ENCODE measurements at places on chromosomes 11 and 22.
A peak's percentile ranks its signal among the peaks of the same experiment; 100 is the strongest.

- DNase-seq, result no peak
Measured at GRCh38 chr11:102111787-102112508, 1.7 kb downstream of the YAP1 start.

GRCh38 chr11:100182927-100183326 lies 504.2 kb upstream of the ARHGAP42 start:
- no peak for DNase-seq

DNA sequence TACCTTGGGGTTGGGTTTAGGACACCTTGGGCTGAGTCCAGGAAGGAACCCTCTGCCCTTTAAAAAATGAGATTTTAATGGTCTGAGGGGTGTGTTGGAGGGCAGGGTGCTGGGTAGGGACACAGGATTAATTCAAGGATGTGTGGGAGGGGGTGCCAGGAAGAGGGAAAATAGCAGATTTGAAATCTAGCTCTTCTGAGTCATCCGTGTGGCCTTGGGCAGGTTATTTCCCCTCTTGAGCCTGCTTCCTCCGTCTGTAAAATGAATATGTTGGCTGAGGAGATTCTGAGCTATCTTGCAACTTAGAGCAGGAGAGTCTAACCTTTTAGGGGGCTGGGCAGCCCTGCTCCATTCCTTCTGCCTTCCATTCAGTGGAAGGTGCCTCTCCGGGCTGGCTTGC lies 3.0 kb downstream of the TSPAN18 start:
- DNase-seq, result no peak

GRCh38 chr11:30281476-30282288 lies 41.2 kb upstream of the ARL14EP start:
- no peak for DNase-seq

DNA sequence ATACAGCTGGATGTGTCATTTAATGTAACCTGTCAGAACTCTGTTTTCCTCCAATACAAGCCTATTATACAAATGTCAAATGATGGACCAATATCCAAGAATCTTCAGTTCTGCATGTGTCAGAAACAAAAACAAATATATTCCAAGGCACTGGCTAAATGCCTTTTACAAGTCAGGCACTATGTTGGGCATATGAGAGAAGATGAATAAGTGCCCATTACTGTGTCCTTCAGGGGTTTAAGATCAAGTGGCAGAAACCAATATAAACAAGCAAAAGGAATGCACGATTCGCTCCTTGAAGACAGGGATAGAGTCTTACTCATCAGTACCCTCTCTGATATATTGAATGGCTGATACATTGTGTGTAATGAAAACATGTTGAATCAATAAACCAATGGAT lies 254.4 kb downstream of the TTC28 start:
- no peak for DNase-seq

GRCh38 chr11:86804951-86805350 lies 4.6 kb downstream of the PRSS23 start:
- no peak for DNase-seq

GRCh38 chr22:49097966-49098365 lies 729.7 kb downstream of the BRD1 start:
- DNase-seq, result no peak

DNA sequence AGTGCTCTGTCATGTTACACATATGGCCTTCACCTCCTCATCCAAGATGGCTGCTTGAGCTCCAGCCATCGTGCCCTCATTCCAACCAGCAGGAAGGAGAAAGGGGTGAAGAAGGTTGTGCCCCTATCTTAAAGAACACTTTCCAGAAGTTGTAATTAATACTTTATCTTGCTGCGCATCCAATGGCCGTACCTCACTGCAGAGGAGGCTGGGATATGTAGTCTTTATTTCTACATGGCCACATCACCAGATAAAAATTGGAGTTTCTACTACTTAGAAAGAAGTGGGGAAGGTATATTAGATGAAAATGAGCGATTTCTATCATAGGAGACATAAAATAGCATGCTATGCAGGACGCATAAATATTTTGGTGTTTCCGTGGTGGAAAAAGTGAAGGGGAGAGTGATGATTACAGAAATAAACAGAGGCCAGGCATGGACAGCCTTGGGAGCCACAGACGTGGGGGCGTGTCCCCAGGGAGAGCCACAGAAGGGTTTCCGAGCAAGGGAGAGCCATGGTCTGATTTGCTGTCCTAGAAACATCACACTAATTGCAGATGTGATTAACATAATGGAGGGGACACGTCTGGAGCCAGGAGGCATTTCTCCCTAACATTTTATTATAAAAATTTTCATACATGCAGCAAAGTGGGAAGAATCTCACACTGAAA lies 8.8 kb upstream of the MB start:
- no peak for DNase-seq

DNA sequence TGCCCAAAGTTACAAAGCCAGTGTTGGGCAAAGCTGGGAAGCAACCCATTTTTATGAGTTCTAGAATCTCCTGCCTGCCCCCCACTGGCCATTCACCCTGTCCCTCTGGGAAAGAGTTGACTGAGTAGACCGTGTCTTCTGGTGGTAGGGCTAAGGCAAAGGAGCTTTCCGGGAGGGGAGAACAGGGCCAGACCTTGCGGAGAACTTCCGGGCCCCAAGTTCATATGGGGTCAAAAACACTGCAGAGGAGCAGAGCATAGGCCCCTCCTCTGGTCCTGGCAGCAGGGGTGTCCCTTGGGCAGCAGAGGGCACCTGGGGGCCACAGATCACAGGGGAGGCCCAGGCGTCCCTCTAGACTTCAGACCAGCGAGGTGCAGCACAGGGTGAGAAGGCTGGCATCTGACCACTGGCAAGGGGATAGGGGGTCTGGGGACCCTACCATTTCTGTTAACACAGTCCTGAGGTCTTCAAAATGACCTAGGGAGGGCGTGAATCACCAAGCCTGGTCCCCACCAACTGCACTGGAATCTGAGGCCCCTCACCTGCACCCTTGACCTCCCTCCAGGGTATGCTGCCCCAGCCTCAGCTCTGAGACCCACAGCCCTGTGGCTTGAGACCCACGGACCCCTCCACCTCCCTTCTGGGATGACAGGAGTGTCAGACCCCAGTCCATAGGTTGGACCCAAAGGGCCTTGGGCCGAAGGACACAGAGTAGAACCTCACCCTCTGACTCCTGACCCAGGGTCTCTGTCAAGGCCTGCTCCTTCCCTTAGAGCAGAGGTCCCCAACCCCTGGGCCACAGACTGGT lies 1.3 kb upstream of the ARAP1 start:
- DNase-seq, result no peak

GRCh38 chr11:74397501-74398243 lies 561 bp downstream of the PGM2L1 start:
- DNase-seq, result peak; percentile 35

- no peak for DNase-seq
Measured at GRCh38 chr22:41028841-41029240, 63.6 kb upstream of the EP300 start.

GRCh38 chr11:2755071-2755470 lies 55.3 kb upstream of the KCNQ1OT1 start:
- DNase-seq, result no peak

GRCh38 chr22:36334821-36335603 lies 52.8 kb downstream of the MYH9 start:
- DNase-seq, result peak; percentile 42

DNA sequence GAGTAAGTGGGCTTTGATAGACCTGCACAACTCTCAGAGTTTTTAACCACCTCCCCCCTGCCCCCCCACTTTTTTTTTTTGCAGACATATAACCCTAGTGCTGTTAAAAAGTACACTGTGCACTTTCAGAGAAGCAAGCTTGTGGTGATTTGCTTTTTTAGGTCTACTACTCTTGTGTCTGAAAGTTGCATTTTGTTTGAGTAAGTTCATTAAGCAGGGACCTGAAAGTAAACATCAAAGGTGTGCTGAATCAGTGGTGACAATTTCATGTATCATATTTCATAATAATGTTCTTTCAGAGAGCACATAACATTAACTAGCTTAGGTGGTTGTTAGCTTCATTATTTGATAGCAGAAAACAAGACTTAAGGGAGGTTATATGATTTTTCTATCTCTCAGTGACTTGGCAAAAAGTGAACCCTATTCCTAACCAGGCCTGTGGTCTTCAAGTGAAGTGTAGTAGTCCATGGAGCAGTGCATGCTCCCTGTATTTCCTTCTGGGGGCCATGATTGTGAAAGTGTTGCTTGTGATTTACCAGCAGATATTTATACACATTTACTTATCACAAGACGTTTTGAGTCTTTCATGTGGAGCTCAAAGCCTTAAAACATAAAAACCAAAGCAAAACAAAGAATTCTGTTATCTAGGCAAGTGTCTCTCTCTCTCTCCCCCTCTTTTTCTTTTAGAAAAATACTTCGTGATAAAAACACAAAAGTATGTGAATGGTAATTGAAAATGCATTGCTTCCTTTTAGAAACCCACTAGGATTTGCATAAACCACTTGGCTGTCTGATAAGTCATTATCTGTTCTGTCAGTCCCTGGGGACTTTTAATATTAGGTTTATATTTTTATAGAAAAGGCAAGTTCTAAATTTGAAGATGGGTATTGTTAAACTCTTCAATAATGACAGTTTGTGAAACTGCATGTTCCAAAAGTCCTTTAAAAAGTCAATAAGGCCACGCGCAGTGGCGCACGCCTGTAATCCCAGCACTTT lies 7.5 kb upstream of the RAG2 start:
- no peak for DNase-seq

DNA sequence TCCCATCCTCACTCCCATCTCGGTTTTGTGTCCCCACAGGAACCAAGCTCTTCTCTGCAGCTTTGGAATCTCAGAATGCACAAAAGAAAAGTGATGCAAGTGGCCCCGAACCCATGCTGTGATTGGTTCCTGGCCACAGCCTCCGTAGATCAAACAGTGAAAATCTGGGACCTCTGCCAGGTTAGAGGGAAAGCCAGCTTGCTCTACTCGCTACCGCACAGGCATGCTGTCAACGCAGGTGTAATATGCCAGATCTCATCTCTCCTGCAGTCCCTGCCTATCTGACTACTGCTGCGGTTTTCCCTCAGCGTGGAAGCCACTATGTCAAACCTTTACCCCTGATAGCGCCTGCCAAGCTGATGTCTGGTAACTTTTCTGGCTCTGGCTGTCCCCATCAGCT lies 200.5 kb upstream of the LRRC4C start:
- DNase-seq, result no peak

DNA sequence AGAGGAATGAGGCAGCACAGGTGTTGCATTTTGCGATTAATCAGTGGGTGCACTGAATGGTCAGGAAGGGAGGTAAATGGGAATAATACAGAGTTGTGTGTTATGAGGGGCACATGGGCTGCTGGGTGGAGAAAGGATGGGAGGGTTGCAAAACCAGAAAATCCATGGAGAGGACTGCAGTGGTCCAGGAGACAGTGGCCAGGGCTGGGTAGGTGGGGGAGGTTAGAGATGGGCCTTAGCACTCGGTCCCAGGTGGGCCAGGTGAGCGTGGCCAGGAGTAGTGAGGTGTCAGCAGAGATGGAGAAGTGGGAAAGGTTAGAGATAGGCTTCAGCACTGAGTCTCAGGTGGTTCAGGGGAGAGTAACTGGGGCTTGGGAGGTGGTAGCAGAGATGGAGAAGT lies 399.1 kb upstream of the LARGE1 start:
- DNase-seq, result no peak

- DNase-seq, result no peak
Measured at GRCh38 chr11:62497132-62497801, 49.3 kb downstream of the AHNAK start.

DNA sequence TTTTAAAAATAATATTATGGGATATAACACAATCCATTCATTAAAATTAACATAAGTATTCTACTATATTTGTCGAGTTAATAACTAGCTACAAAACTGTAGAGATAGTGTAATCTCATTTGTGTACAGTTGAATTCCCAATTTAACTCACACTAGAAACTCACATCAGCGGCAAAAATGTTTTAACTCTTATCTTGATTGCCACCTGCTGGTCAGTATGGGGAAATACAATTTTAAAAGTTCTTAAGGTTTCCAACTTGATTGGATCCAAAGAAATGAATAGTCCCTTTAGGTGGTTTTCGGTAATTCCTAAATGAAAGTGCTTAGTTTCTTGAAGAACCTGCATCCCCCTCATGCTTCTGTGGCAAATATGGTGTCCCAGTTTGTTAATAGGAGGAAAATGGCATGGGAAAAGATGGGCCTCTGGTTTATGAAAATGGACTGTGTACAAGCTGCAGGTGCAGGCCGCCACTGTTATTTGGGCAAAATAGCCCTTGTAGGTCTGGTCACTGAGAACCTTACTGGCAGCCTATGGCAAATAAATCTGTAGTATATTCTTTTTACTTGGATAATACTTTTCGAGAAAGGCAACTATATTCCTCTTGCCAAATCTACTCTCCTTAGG lies 33.7 kb upstream of the SLC17A6 start:
- DNase-seq, result peak; percentile 5

- no peak for DNase-seq
Measured at GRCh38 chr11:19060629-19061028, at the start of gene MRGPRX2. MRGPRX2 (minus strand) TSS chr11:19060717; CDS start chr11:19056402, 4,315 bp downstream.

GRCh38 chr11:47669856-47670255 lies 27.5 kb upstream of the MTCH2 start:
- DNase-seq, result no peak

DNA sequence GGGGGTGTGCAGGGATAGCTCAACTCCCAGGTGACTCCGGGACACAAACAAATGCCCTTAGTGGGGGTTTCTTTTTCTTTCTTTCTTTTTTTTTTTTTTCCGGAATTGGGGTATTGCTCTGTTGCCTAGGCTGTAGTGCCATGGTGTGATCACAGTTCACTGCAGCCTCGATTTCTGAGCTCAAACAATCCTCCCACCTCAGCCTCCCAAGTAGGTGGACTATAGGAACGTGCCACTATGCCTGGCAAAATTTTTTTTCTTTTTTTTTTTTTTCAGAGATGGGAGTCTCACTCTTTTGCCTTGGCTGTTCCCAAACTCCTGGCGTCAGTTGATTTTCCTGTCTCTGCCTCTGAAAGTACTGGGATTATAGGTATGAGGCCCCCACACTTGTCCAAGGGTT lies 13.8 kb upstream of the ZNF280A start:
- DNase-seq, result no peak

DNA sequence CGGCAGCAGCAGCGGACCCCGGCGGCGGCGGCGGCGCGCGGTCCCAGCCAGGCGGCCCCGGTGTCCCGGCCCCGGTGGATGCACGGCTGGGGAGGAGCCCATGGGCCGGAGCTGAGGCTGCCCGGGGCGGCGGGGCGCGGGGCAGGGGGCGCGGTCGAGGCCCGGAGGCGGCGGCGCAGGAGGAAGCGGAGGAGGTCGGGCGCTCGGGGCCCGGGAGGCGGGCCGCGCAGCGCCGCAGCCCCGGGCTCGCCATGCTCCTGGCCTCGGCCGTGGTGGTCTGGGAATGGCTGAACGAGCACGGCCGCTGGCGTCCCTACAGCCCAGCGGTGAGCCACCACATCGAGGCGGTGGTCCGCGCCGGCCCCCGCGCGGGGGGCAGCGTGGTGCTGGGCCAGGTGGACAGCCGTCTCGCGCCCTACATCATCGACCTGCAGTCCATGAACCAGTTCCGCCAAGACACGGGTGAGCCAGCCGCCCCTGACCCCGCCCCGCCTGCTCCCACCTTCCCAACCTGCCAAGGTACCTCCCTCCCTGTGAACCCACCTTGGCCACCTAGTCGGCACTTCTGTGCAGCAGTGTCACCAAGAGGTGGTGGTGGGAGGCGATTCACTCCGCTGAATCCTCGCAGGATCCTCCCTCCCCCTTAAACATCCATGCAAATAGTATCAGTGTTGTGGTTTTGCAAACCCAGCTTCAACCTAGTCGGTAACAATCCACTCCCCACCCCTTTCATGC lies 580 bp downstream of the DTX4 start:
- no peak for DNase-seq
